ENCODE measurements at places on chromosomes 2 and 18.

GRCh38 chr2:45649858-45650811 is 1.3 kb upstream of the PRKCE start:
- peak; percentile 63 for DNase-seq

- DNase-seq = peak; percentile 35
Observed at GRCh38 chr2:72893594-72894319, 6.5 kb downstream of the SPR start.

GRCh38 chr2:75790121-75790813 is 79.6 kb upstream of the GCFC2 start:
- no peak for DNase-seq

- DNase-seq = no peak
Observed at GRCh38 chr2:217475791-217476190, 527.0 kb downstream of the TNS1 start.

GRCh38 chr2:120775801-120776589 is 40.3 kb downstream of the GLI2 start:
- DNase-seq = no peak

DNA sequence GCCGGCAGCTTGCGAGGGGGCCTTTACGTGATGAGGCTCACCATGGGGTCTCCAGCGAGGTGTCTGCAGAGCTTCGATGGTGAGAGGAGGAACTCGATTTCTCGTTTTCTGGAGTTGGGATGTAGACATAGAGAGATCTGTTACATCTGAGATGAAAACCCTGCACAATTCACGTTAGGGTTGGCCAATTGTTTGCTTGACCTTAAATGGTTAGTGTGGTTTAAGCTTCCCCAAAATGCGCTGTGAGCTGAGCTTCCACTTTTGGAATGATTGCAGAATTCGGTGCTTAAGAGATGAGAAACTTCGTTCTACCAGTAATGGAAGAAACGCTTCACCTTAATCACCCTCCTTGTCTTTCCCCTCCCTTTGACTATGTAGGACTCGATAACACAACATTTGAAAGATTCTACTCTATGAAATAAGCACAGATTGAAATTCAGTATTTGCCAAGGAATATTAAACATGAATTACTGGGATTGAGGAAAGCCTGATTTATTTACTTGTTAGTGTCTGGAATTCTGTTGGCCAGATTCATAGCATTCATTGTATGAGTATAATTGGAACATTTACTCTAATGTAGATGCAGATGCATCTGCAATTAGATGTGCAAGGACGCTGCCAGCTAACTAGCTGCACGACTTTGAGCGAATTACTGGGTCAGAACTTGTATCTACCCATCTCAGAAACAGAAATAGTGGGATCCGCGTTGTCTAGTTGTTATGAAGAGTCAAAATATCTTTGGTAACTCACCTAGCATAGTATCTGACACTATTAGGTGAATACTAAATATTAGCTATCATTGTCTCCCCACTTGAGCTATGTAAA is 1.6 kb upstream of the KLF7 start:
- no peak for DNase-seq

DNA sequence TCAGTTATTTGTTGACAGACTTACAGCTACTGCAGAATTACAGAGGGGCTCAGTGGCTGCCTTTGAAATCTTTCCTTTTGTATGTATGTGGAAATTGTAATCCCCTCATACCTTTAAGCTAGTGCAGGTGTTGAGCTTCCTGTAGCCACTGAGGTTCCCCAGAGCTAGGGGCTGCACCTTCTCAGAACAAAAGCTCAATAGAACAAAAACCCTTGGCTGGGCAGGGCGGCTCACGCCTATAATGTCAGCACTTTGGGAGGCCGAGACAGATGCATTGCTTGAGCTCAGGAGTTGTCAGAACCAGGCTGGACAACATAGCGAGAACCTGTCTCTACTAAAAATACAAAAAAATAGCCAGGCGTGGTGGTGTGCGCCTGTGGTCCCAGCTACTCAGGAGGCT is 41.3 kb upstream of the CHMP1B start:
- DNase-seq = no peak

GRCh38 chr2:111108745-111109271 is 11.9 kb upstream of the BCL2L11 start:
- no peak for DNase-seq

GRCh38 chr2:101770726-101771125 is 73.2 kb downstream of the MAP4K4 start:
- DNase-seq = no peak

GRCh38 chr2:125224830-125225229 is 1199.7 kb downstream of the CNTNAP5 start:
- no peak for DNase-seq

DNA sequence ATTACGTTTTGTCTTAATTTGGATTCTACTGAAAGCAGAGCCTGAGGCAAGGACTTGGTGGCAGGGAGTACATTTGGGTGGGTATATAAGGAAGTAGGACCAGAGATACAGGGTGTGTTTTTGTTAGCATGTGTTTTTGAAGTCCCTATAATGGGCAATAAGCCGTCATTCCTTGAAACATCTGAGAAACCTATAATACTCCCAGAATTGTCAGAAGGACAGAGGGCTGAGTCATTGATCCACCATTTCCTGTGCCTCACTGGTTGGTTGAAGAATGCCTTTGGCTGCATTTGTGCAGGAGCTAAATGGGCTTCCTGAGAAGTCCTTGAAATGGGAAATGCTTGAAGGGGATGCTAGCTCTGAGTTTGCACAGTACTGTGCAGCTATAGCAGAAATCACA is 281.8 kb upstream of the ZEB2 start:
- no peak for DNase-seq

GRCh38 chr2:126827371-126827770 is 71.3 kb upstream of the TEX51 start:
- DNase-seq = no peak

DNA sequence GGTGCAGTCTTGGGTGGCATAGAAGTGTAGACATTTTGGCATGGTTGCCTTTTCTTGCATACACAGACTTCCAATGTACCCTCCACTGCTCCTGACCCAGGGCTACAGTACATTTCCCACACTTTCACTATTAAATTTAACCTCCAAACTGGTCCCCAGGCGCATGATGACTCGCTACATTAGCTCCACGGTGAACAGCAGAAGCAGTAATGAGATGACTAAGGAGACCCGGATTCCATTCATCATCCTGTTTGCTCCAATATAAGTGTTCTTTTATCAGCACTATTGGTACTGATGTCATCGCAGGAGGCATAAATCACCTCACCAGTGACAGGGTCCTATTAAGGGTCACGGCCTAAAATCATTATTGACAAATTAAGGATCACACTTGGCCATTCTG is 316.5 kb downstream of the EN1 start:
- no peak for DNase-seq

DNA sequence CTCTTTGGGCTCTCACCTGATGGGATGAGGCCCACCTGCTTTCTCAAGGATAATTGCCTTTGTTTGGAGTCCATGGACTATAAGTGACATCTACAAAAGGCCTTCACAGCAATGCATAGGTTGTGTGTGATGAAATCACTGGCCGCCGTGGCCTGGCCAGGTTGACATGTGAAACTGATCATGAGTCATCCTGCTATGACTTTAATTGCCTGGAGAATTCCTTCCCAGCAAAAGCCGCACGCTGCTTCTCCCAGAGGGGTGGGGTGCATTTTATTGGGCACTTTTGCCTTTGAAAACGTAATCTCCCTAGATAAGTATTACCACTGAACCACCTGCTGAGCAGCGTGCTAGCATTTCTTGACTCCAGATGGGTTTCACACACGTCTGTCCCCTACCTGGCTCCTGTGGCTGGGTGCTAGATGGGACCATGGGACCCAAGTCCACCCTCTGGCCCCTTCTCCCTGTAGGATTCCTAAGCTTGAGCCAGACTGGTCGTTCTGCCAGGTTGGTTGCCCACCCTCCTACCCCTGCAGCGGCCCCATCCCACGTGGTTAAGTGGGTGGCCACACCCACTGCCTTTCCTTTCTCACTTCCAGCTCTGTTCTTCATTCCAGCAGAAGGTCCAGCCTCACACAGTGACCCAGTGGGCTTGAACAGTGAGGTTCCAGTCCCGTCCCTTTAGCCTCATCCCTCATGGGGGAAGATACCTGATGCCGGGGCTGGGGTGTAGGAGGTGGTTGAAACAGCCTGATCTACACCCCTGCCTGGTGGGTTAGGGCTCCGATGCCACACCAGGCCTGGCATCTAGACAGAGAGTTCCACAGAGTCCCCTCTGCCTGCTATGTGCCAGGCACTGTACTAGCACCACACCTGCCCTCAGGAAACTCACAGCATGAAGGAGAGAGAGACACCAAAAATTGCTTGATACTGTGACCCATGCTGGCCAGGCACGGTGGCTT is 89.6 kb downstream of the GBX2 start:
- no peak for DNase-seq

GRCh38 chr2:66852953-66853352 is 418.0 kb downstream of the MEIS1 start:
- no peak for DNase-seq

DNA sequence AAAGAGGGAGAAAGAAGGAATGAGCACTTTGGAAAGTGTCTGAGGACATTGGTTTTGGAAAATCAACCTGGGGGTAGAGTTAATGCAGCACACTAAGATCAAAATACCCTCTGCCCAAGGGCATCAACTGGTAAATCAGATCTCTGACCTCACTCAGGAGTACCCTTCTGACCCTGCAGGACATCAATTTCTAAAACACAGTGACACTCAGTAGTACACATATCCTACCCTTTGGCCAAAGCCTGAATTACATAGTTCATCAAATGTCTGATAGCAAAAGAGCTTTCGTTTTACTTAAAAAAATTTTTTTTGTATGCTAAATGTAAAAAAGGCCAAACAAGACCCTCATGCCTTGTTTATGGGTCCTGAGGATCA is 118.4 kb upstream of the CTNNA2 start:
- DNase-seq = no peak

GRCh38 chr18:80246445-80247392 is 595 bp downstream of the PARD6G start:
- DNase-seq = no peak

DNA sequence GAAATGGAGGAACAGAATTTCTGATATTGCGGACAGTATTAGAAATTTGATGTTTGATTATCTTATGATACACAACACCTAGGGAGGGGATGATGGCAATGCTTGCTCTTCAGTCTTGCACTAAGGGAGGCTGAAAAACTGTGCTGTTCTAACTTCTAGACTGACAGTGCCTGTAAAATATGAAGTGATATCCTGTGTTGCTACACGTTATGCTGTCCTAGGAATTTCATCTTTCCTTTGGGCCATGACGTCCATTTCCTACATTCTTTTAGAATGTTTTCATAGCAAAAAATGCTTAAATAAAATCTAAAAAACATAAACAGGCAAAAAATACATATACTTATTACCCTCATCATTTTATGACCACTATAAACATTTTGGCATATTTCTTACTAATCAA is 55.3 kb downstream of the OSBPL1A start:
- DNase-seq = no peak

DNA sequence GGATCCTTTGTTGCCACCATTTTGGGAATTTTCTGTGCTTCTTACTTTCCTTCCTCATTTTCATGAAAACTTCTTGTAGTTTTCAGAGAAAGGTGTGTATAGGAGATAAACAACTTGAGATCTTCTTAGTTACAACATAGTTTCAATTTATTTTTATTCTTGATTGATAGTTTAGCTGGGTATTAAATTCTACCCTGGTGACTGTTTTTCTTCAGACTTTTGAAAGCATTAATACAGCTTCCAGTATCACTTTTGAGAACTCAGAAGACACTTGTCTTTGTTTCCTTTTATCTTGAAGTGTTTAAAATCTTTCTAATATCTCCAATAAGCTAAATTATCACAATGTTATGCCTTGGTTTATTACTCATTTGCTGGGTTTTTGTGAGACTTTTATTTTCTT is 167.5 kb upstream of the DPP10 start:
- no peak for DNase-seq

DNA sequence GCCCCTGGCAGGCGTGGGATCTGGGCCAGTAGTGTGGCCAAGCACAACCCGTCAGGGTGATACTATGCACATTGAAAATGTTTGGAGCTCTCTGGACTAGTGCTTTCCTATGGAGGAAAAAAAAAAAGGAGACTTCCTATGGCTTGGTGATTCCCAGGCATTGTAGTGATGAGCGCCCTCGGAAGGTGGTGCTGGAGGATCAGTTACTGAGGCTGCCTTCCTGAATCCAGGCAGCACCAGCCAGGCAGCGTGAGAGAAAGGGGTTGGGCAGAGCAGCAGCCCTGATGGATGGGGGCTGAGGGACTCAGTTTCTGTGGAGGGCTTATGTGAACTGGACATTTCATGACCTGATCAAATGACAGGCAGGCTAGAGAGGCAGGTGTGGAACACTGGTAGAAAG is 70.9 kb downstream of the CHRNA1 start:
- no peak for DNase-seq

DNA sequence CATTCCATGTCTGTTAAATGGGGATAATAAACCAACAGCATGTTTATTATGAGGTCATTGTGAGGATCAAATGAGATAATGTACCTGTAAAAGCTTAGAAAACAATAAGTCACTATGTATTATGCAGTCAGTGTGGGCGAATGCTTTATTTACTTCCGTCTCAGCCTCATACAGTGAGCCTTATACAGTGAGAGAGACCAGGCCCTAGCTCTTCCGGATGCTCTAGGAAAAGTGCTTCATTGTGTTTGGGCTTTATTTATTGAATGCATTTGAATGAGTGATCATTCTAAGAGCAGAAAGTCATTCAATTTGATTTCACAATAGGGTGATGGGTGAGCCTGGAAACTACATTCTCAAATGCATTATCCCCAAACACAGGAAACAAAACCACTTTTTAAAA is 603.9 kb upstream of the FANCL start:
- no peak for DNase-seq

DNA sequence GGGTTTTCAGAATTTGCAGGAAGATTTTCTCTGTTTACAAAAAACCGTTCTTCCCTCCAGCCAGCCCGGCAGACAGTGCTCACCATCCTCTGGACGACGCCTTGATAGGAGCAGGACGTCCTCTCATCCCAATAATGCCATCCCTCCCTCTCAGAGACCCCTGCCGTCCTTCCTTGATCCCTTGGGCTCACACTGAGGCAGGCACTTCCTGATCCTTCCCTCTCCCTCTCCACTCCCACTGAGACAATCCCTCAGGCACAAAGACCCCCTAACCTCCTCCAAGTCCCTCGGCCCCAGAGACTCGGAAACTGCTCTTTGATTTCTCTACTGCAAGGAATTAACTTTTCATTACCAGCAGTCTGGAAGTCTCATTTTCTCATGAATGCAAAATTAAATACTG is 42.5 kb downstream of the PAX3 start:
- DNase-seq = no peak

GRCh38 chr2:135829378-135830135 is 7.4 kb downstream of the LCT start:
- DNase-seq = no peak

All from stimulated activated CD4-positive, alpha-beta T cell treated with anti-CD3 and anti-CD28 coated beads, Interleukin-4, amount 100 ng/mL, for 1 hour (primary cell).